ENCODE measurements at places on chromosomes 4 and X.

DNA sequence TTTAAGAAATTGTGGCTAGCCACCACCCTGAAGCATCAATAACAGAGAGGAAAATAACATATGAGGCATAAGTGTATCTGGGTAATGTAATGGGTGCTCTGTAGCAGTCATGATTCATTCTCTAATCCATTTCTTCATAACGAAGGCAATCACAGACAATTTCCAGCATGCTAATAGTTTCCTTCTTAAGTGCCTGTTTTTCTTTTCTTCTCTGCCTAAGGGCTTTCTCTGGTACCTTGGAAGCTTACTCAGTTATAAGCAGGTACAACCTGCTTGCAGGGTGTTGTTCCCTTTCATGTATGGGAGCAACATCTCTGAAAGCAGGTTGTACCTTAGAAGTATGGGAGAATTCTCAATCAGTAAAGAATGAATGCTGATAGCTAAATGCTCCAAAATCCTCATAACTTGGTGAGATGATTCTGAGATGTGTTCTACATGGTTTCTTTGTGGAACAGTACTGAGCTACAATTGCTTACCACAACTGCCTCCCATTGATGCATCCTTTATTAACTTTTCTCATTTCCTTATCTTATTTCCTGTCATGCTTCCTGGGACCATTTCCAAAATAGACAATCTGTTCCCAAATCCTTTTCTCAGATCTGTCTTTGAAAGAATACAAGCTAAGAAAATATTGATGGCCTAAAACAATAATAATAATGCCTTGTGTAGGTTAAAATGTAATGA, 247.6 kb downstream of the PAPSS1 start:
- DNase-seq, result no peak

DNA sequence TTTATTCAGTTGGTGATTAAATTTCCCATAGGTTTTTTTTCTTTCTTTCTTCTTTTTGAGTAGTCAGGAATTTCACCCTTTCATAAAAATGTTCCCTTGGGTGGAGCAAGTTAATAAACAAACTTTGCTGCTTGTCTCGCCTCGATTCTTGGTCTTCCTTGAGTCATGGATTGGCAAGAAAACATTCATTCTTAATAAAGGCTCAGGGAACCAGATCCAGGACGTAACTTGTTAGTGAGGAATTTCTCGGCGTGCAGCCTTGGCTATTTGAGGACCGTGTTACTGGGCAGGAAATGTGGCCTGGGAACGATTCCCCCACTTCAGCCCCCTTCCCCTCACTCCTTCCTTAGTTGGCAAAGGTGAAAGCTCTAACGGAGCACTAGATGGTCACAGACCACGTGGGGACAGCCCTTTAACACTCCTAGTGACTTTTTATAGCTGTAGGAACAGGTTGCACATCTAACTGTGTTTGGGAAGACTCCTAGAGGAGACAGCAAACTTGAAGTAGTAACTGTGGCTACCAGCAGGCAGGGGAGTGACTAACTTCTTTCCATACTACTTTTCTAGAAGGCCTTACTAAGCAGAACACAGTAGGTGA, 106.8 kb downstream of the UCHL1 start:
- DNase-seq, result no peak

GRCh38 chrX:130810561-130810960, 92.4 kb downstream of the ENOX2 start:
- no peak for DNase-seq

GRCh38 chr4:53804719-53805118, 213.4 kb upstream of the LNX1 start:
- DNase-seq, result no peak

GRCh38 chr4:530017-530781, 31.2 kb downstream of the PIGG start:
- no peak for DNase-seq

DNA sequence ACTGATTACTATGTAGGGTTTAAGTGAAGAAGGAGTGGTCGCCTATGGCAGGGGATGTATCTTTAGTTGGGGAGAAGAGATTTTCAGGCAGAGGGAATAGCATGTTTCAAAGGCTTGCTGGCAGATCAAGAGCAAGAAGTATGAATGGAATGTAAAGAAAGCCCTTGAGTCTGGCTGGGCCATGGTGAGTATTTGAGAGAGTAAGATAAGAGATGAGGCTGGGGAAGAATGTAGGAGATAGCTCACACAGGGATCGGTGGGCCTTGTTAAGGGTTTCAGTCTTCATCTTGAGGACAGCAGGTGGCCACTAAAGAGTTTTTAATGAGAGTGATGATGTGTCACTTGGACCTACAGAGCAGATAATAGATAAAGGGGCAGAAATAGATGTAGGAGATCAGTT, 319.1 kb upstream of the RPS6KA3 start:
- DNase-seq, result no peak

GRCh38 chr4:38696697-38697096, 32.7 kb downstream of the KLF3 start:
- DNase-seq, result no peak

GRCh38 chrX:23821847-23822246, 38.9 kb downstream of the SAT1 start:
- DNase-seq, result no peak

- DNase-seq, result no peak
These were observed at the start of gene DKK2 for GRCh38 chr4:107035819-107036583. Gene DKK2, minus strand, starts transcription at chr4:107036313. Its CDS starts 722 bp downstream, at chr4:107035591.

DNA sequence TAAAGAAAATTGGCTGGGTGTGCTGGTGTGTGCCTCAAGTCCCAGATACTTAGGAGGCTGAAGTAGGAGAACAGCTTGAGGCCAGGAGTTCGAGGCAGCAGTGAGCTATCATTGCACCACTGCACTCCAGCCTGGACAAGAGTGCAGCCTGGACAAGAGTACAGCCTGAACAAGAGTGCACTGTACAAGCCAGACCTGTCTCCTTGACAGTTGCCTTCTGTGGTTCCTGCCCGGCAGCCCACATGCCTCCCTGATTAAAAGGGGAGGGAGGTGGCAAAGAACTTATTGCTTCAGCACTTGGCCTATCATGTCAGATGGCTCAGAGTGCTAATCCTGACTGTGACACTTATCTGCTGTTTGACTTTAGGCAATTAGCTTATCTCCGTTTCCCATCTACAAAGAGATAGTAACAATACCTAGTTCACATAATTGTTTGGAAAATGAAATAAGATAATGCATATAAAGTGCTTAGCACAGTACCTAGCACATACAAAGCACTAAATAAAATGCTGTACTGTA, 249.1 kb downstream of the DCLK2 start:
- DNase-seq, result no peak

GRCh38 chrX:18757956-18758932, 50.8 kb downstream of the PPEF1 start:
- no peak for DNase-seq

DNA sequence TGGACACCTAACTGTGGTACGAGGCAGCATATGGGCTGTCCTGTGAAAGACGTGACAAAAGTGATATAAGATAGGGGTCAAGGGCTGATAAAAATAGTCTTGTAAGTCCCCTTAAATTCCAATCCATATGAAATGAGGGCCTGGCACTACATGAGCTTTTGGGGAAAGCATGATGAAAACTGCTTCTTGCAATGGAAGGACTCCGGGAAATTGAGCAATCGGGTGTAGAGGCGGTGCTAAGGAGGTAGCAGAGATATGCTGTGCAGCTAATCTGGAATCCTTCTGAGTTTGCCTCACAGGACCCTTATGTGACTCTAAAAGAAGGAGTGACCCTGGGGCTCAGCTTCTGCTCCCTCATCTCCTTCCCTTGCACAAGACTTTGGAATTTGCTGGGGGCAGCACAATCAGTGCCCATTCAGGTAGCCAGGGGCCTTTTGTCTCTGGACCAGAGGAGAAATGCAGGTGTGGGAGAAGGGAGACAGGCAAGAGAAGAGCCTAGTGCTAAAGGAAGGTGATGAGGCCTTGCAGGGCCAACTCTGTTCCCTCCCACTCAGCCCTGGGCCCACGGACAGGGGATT, 12.8 kb downstream of the CLDN2 start:
- DNase-seq, result no peak

GRCh38 chr4:140152013-140152703, 1.8 kb downstream of the MAML3 start:
- DNase-seq, result peak; percentile 75

DNA sequence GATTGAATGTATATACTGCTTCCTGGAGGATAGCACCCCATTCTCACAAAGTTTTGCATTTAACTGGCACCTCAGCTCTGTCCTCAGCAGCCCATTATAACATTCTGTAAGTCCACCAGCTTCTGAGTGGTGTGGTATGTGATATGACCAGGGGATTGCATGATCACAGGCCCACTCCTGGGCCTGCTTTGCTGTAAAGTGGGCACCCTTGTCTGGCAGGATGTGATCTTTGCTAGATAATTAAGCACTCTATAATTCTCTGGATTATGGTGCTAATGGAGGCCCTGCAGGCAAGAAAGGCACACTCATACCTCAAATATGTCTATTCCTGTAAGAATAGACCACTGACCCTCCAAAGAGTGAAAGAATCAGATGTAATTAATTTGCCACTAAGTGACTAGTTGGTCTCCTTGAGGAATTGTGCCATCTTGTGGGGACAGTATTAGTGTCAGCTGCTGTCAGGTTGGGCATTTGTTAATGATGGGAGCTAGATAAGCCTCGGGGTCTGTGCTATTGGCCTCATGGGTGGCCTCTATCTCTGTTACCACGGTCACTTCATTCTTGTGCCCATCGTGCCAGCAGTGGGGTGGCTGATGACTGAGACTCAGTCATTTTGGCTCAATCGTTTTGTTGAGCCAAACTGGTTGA, 2.2 kb upstream of the CFI start:
- no peak for DNase-seq

GRCh38 chr4:73251384-73251783, 7.2 kb downstream of the ANKRD17 start:
- no peak for DNase-seq

DNA sequence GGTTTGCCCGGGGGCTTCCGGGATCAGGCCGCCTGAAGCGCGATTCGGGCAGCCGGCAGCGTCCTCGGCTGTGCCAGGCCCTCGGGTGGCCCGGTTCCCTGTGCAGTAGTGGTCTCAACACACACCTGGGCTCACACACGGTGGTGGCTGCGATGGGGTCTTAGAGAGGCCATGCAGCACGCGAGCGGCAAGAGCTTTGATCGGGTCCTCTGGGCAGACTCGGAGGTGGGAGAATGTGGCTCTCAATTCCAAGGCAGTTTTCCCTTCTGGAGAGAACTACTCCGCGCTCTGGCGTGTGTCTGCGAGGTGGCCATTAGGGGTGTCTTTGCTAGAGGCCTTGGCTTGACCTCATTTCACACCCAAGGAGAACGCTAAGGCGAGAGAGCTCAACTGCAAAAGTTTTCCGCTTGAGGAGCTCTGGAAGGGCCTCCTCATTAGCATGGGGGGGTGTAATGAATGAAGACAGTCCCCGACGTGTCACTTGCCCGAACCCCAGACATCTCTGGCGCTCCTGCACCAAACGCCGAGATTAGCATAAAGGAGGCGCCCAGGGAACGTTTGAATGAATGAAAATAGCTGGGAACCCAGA, 771 bp upstream of the RBPJ start:
- DNase-seq, result peak; percentile 23

GRCh38 chr4:165553221-165553810, 174.5 kb downstream of the CPE start:
- DNase-seq, result no peak

DNA sequence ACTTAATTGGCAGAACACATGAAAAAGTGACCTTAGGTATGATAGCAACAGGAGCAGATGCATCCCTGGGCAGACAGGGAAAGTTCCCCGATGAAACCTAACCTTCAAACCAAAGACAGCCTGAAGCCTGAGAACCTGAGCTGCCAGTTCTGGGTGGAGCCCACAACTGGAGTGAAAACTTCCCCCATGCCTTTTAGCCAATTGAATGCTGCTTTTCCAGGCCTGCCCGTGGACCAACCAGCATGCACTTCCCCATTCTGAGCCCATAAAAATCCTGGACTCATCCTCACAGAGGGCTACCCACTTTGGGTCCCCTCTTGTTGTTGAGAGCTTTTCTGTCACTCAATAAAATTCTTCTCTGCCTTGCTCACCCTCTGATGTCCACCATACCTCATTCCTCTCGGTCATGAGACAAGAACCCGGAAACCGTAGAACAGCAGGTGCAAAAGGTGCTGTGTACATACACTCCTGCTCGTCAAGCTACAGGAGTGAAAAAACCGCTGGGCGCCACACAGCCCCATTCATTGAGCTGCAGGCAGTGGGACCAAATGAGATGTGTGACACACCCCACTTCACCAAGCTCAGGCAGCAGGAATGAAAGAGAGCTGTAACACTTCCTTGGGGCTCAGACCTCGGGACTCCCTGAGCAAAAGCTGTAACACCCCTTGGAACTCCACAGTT, 13.9 kb upstream of the SLC7A11 start:
- no peak for DNase-seq
